ENCODE measurements at places on chromosomes 13 and 19. TPM values are rescaled to one million over a fixed set of nuclear protein-coding genes. Genes with fewer than 3 reads are reported as not detected.

Gene FLT3LG
- 15.4 TPM for total RNA-seq

Gene CAMSAP3
- total RNA-seq: 0.80 TPM

Gene LDLR
- 20.9 TPM for total RNA-seq

Gene AMER2
- total RNA-seq: not detected

Gene ZFP30
- total RNA-seq: 13.7 TPM

Gene ZNF414
- total RNA-seq: 32.8 TPM

Gene CPAMD8
- total RNA-seq: 1.8 TPM

Gene CATSPERD
- not detected for total RNA-seq

Gene CNFN
- 1.00 TPM for total RNA-seq

Gene CLEC4M
- total RNA-seq: 2.0 TPM

Gene GIPC3
- 0.24 TPM for total RNA-seq

Gene RPL21
- total RNA-seq: 2,528 TPM

Gene GRIK5
- 0.09 TPM for total RNA-seq

Gene ITPKC
- 13.0 TPM for total RNA-seq

Gene NCR1
- not detected for total RNA-seq

Gene ELSPBP1
- not detected for total RNA-seq

Gene FAM83E
- 3.5 TPM for total RNA-seq

Gene NCCRP1
- not detected for total RNA-seq

Gene CRTC1
- 13.1 TPM for total RNA-seq

Gene CYP2S1
- total RNA-seq: not detected

Gene CABP5
- total RNA-seq: not detected

Gene PTPRH
- total RNA-seq: not detected

Gene PROZ
- not detected for total RNA-seq

Gene KL
- total RNA-seq: not detected

Data from activated B cell treated with CpG ODN at 0.5 μM for 24 hours (primary cell).